C1 segment of cervical spinal cord (tissue), 14 donors: ENCODE measurements at places on chromosomes 16 and 17.

- no peak for DNase-seq
Observed at GRCh38 chr16:6682142-6682811, 650.4 kb upstream of the RBFOX1 start.

DNA sequence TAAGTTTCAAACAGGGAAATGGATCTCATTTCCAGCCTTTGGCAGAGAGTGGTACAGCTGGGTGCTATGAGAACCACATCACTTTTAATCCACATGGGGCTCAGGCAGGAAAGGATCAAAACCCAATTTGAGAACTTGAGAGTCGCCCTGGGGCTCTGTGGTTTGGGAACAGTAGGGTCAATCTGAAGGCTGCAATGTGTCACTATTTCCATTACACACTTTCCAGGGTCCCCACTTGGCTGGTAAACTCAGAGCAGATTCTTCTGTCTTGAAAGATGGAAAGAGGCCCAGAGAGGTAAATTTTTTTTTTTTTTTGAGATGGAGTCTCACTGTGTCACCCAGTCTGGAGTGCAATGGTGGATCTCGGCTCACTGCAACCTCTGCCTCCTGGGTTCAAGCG is 6.7 kb upstream of the HIGD1B start:
- DNase-seq: no peak

DNA sequence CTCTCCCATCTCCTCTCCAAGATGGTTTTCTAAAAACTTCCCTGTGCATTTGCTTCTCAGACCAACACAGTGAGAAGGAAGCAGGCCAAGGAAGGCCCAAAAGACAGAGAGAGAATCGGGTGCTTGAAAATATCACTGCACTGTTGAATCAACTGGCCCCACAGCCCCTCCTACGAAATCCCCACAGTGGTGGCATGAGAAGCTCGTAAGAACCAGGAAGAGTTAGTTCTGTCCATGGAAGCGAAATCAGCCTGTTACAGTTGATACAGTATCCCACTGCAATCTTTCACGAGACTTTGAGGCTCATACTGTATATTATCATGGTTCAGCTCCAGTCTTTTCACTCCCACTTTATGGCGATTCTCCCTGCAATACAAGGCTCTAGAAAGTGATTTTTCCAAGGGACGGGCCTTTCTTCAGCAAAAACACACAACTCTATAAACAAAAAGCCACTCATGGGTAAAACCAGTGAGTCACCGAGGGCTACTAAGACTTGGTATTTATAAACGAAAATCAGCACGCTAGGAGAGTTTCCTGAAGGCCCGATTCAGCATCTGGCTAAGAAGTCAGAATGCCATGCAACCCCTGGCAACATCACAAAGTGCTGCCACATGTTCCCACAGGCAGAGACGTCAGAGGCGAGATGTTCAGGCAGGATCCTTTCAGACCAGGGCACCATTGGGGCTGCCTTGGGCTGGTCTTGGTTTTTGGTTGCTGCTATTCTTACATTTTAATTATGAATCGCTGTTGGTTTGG is 185.7 kb downstream of the IRX5 start:
- no peak for DNase-seq

GRCh38 chr17:9904277-9905077 is 594 bp downstream of the RCVRN start:
- DNase-seq: no peak
